SJCRH30 (cell line): ENCODE measurements at places on chromosomes 3 and 15.

DNA sequence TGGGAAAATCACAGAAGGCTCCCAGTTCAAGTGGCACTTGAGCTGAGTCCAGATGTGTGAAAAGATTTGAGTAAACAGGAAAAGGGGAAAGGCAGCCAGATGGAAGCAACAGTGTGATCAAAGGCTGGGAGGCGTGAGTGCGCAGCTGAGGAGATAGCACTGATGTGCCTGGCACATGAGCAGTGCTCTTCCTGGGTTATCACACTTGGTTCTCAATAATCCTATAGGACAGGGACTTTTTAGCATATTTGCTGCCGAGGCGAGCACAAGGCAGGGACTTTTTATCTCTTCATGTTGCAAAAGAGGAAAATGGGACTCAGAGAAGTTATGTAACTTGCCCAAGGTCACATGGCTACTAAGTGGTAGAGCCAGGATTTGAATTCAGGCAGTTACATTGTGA lies 39.6 kb downstream of the CORO2B start:
- DNase-seq: no peak

GRCh38 chr3:112308151-112308911 lies 14.3 kb upstream of the SLC9C1 start:
- no peak for DNase-seq

DNA sequence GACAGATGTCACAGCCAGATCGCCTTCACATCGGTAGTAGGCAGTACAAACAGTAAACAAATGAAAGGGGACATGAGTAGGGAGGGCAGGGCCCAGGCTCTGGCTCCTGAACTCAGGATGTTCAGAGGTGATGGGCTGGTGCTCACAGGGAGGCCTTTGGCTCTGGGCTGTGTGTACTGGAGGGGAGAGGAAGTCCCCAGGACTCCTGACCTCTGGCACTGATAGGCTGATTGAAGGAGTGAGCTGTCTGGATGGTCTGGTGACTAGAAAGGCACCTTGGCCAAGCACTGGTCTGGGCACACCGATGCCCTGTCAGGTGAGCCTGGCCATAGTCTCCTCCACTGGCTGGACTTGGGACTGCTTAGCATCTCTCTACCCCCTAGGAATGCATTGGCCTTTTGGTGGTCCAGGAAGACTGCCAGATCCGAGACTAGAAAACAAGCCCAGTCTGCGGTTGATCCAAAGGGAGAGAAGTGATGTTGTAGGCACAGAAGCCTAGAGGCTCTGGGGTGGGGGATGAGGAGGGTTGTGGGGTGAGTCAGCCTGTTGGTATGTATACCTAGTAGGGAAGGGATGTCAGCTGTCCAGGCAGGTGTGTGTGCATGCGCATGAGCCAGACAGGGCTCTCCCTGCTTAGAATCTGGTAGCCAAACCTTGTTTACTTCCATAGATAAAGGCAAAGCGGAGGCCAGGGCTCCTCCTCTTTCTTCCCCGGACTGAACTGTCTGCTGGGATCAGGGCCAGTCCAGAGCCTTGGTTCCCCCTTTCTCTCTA lies 1.9 kb downstream of the SPINT1 start:
- DNase-seq: peak; percentile 53

DNA sequence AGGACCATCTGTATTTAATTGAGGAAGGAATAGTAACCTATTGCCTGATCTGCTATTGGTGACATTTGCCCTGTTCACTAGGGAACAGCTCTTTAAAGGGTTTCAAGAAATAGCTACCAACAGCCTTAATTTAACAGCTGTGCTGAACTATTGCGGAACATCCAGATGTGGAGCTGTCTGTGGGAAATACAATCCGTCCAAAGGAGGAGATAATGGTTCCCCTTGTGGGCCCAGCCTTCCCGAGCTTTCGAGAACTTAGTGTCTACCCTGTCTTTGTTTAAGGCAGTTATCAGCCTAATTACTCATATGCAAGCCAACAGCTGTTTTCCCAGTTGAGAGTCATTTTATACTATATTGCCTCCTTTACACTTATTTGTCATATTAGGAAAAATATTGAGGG lies 398.6 kb downstream of the WDR72 start:
- DNase-seq: no peak

DNA sequence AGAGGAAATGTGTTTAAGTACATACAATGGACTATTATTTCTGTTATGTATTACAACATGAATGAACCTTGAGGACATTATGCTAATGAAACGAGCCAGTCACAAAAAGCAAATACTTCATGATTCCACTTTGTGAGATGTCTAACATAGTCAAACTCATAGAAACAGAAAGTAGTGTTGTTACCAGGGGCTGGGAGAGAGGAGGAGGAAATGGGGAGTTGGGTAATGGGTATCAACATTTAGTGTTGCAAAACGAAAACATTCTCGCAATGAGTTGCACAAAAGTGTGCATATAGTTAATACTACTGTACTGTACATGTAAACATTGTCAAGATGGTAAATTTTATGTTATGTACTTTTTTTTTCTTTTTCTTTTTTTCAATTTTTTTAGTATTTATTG lies 194.3 kb downstream of the IL5RA start:
- no peak for DNase-seq

- DNase-seq: no peak
Measured at GRCh38 chr15:29302871-29303270, 33.2 kb upstream of the NSMCE3 start.

GRCh38 chr3:63900459-63900858 lies 11.7 kb downstream of the SCAANT1 start:
- DNase-seq: no peak

GRCh38 chr15:83582381-83582780 lies 71.5 kb upstream of the ADAMTSL3 start:
- no peak for DNase-seq

- DNase-seq: no peak
Measured at GRCh38 chr3:116322750-116323375, 122.4 kb downstream of the LSAMP start.

GRCh38 chr15:75202251-75203016 lies 752 bp downstream of the C15orf39 start:
- DNase-seq: peak; percentile 67

GRCh38 chr15:43104426-43104825 lies 1.4 kb downstream of the UBR1 start:
- no peak for DNase-seq

DNA sequence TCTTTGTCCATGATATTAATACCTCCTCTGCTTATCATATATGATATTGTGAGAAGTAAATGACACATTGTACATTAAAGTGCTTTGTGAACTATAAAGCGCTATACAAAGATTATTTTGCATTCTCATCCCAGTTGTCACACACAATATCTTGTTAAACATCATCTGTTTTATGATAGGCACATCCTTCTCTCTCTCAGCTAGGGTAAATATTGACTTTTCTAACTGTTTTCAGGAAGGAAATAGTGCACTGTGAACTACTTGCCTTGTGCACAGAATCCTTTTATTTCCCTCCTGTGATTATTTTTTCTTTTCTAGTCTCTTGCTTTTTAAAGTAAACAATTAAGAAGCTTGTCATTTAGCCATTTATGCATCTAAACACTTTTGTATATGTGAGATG lies 388.2 kb downstream of the LPP start:
- no peak for DNase-seq

DNA sequence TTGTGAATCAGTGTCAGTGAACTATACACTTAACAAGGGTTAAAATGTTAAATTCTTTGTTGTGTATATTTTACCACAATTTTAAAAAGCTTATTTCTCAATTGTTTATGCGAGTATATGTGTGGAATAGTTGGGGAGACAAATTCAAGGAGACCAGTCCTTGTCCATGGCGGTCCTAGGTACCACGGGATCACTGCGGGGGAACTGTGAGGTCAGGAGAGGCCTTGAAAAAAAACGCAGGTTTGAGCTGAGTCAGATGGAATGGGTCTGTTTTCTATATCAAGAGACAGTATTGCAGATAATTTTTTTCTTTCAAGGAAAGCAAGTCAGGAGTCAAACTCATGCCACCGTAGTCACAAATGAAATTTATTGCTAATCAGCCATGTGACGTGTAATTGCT lies 18.5 kb downstream of the IGF1R start:
- no peak for DNase-seq
